Right cardiac atrium (tissue), 5 donors: ENCODE measurements at places on chromosomes 4 and X.

DNA sequence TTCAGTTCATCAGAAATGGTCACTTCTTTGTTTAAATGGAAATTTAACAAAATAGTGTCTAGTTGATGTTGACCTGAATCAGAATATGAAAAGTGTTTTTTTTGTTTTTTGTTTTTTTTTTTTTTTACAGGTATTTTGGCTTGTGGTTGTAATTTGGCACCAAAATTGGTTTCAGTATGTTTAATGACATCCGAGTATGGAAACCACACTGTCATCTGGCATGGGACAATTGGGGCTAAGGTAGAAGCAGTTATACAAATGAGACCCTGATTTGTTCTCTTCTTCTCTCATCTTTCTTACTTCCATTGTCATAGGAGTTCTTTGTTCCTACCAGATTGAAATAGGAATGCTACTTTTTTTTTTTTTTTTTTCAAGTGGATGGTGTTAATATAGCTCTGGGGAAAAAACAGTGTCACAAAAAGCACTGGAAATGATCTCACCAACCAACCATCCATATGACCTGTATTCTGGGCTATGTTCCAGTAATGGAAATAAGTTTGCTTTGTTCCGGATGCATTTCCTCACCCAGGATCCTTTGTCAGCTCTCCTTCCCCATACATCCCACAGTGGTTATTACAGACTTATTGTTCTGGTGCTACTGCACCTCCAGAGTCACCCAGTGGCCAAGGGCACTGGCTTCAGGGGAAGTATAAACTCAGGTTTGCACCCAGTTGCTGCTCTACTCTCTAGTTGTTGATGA lies 95.8 kb downstream of the ATXN3L start:
- DNase-seq = no peak

- DNase-seq = no peak
Observed at GRCh38 chr4:138978028-138978585, 37.5 kb upstream of the NOCT start.

DNA sequence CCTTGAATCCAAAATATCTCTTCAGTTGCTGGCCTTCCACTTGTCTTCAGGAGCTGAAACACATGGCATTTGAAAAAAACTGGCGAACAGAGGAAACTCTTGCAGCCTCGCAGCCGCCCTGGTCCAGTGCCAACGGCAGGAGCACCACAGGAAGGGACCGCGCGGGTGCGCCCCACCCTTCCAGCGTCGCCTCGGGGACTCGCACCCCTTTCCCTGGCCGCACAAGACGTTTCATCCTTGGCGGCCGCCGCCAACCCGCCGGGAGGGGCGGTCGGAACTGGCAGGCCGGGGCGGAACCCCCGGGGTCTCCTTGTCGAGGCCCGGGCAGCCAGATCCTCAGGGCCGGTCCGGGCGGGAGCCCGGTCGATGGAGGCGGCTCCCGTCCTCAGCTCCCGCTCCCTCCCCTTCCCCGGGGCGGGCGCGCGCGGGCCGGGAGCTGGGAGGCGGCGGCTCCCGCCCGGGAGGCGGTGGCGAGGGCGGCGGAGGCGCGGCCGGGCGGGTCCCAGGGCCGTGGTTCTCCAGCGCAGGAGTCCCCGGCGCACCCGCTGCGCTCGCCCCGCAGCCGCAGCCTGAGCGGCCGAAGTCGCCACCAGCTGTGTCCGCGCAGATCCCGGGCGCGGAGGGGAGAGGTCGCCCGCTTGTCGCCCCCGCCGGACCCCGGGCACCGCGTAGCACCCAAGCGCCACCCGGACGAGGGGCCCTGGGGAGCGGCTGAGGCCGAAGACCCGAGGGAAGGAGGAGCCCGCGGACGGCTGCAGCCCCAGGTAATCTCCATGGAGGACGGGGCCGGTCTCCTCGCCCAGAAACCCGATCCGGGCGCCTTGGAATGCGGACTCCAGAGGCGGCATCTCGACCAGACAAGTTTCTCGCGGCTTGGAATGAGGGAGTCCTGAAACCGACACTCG lies 886 bp upstream of the NDST3 start:
- peak; percentile 64 for DNase-seq

GRCh38 chr4:141870152-141870551 lies 233.8 kb downstream of the IL15 start:
- no peak for DNase-seq

GRCh38 chr4:2163311-2163821 lies 78.6 kb downstream of the HAUS3 start:
- DNase-seq = no peak

GRCh38 chrX:69153060-69153730 lies 12.1 kb downstream of the PJA1 start:
- peak; percentile 68 for DNase-seq
